ENCODE measurements at places on chromosomes 7 and 10.

- DNase-seq = no peak
Observed at GRCh38 chr7:137462074-137462715, 118.7 kb upstream of the PTN start.

- DNase-seq = no peak
Observed at GRCh38 chr10:8674230-8674629, 619.7 kb downstream of the GATA3 start.

DNA sequence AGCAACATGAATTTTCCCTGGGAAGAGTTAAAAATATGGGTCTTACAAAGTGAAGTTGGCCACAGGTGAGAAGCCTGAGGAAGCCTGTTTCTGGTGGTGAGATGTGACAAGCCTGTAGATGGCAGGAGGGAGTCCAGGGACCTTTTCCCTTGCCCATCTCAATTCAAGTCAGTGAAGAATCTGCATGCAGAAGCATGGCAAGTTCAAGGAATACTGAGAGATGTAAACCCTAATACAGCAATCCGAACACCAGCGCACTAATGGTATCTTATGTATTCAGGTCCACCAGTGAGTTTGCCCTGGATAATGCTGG lies 73.6 kb downstream of the RHOBTB1 start:
- DNase-seq = no peak

DNA sequence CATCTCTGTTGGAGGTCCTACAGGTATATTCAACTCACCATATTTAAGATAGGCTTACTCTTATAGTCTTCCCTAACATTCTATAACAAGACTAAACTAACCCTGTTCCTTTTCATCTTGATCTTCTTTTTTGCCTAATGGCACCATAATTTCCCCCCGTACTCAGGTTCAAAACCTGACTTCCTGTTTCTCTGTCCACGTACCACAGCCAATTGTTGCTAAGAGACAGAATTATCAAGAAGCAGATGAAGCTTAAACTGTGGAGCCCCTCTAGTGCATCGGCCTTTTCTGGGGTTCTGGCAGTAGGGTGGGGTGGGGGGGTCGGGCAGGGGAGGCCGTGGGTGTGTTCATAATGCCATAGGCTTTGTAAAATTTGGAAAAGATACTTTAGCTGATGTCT lies 109.2 kb downstream of the EVX1 start:
- DNase-seq = no peak

DNA sequence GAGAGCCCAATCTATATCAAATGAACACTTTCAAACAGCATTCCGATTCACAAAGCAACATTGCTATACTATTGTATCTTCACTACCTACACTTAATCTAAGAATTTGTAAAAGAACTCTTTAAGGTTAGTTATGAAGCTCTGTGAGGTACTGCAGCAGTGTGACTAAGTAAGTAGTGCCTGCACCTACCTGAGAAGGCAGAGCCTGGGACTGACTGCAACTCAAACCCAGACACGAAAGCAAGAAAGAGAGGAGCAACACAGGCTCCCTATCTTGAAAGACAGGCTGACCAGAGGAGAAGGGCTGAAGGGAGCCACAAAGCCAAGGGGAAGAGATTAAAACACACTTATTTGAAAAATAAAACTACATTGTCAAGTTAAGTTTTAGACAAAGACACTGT lies 160.1 kb downstream of the GLI3 start:
- no peak for DNase-seq

DNA sequence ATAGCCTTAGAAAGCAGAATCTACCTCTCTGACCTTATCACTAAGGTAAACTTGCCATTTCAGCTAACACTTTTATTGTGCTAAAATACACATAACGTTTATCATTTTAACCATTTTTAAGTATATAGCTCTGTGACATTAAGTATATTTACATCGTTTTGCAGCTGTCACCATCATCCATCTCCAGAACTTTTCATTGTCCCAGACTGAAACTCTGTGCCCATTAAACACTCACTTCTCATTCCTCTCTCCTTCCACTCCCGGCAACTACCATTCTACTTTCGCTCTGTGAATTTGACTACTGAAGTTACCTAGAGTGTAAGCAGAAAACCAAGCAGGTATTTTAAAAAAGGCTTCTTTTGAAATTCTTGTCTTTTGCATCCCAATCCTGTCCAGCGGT lies 1.3 kb downstream of the DDX50 start:
- DNase-seq = no peak

DNA sequence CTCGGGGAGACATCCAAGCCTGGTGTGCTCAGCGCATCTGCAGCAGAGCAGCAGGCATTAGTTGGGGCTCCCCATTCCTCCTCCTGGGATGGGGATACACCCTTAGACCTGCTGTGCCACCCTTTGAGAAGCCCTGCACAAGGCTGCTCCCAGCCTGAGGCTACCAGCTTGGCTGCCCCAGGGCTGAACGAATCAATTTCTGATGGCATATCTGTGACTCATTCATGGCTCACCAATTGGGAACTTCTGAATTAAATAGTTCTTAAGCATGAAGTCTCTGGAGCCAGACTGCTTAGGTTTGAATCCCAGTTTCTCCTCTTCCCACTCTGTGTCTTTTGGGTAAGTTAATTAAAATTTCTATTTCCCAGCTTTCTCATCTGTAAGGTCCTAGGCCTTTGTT lies 16.3 kb upstream of the GLI3 start:
- no peak for DNase-seq

DNA sequence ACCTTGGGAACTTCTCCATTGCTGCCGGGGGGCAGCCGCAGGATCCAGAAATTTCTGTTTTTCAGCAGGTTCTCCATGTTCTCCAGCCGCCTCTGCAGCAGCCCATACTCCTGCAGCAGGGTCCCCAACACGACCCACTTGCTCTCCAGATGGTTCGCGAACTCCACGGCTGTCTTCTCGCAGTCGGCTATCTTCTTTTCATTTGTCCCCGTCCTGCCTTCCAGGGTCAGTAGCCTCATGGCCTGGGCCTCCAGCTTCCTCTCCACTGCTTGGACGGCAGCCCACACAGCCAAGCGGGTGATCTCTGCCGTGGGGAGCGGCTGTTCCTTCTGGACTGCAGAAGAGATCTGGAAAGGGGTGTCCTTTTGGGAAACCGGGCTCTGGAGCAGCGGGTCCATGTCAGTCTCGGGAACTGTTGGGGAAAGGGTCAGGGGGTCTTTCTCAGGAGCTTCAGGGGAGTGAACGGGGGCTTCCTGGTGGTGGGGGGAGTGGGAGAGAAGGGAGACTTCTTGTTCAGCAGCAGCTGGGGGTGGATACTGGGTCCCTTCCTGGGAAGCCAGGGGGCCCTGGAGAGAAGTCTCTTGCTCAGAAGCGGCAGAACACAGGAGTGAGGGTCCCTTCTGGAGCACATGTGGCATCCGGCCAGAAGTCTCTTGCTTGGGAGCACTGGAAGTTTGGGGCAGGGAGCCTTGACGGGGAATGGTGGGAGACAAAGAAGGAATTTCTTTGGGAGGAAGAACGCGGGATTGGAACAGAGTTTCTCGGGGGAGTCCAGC lies 5.5 kb downstream of the ZNF777 start:
- no peak for DNase-seq

DNA sequence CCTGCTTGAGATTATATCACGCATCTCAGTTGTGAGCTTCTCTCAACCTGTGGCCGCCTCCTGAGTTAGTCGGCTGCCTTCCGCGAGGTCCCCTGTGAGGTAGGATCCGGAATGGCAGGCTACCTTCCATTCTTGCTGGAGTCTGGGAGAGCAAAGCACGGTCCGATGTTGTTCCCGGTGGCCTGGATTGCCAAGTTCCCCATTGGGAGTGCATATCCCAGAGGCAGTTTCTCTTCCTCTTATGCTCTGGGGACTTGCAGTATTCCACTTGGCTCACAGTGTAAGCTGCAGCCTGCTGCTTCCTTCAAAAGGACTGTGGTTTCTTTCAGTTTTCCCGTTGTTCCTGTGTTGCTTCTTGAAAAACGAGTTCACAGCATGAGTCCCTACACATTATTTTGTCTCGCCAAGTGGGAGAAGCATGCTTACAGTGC lies 225.4 kb upstream of the ZWINT start:
- DNase-seq = no peak

DNA sequence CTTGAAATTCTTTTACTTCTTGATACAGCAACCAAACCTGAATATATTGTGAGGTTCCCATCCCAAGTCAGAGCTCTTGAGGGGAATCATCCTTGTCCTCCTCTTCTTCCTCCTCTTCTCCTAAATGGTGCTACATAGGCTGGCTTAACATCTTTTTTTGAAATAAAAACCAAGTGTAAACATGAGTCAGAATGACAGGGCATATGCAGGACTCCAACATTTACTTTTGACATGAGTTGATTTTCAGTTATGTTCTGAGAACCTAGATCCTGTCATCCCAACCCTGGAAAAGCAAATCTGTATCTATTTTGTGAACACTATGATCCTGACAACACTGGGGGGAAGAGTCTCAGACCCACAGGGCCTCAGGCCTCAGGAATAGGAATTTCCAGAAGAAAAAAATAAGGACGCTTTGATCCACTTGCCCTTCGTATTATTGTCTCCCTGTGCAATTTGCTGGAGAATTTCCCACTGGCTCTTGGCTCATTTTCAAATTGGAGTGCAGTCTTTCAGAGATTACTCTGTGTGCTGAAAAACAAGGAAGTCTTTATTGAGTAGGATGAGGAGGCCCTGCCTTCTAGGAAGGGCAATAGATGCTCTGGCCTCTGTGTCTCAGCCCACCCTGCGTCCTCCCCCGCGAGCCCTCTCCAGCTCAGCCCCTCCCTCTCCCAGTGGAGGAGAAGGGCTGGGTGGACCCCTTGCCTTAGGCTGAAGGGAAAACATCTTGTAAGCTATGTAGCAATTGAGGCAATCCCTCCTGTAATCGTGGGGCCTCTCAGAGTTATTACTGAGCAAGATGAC lies 121.6 kb downstream of the CREB5 start:
- no peak for DNase-seq

- no peak for DNase-seq
Observed at GRCh38 chr7:137366995-137367394, 23.5 kb upstream of the PTN start.

DNA sequence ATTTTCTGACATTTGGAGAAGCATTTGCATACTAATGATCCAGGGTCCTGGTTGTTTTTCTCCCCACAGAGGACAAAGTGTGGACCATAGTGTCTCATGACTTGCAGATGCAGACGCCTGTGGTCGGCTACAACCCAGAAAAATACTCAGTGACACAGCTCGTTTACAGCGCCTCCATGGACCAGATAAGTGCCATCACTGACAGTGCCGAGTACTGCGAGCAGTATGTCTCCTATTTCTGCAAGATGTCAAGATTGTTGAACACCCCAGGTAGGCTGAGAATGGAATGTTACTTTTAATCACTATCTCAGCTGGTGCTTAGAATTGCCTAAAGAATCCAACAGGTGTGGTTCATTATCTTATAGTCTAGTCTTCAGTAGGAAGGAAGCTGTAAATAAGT lies 951.5 kb upstream of the C7orf33 start:
- DNase-seq = no peak

DNA sequence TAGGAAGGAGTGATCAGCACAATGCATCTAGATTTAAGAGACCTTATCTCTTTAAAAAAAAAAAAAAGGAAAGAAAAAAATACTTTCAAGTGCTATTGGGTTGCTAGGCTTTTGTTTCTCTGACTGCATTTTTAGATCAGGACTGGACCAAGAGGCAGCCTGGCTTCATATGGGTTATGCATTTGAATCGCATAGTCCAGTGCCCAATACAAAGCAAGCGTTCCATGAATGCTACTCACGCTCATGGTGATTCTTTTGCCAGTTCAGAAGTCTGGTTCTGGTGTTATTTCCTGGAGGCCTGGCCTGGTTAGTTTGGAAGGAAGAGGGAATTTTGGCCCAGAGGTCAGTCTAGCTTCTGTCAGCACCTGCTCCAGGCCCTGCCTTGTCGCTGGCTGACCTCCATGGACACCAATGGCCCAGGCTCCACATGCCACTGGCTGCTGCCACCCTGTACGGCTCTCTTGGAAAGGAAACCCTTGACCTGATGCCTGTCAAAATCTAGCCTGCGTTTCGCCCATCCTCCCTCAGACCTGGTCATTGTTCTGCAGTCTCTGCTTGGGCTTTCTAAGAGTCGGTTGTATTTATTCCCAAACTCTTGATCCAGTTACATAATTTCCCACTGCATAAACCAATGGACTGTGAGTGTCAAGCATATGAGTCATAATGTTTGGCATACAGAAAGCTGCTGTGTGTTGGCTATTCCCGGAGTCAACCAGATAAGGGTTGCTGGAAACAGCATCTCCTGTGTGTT lies 74.3 kb upstream of the MKX start:
- DNase-seq = no peak

GRCh38 chr7:27098578-27099451 lies 3.0 kb upstream of the HOXA1 start:
- no peak for DNase-seq

- no peak for DNase-seq
Observed at GRCh38 chr7:34061149-34061548, 155.8 kb downstream of the BMPER start.

GRCh38 chr10:112622786-112623185 lies 175.8 kb downstream of the VTI1A start:
- no peak for DNase-seq

DNA sequence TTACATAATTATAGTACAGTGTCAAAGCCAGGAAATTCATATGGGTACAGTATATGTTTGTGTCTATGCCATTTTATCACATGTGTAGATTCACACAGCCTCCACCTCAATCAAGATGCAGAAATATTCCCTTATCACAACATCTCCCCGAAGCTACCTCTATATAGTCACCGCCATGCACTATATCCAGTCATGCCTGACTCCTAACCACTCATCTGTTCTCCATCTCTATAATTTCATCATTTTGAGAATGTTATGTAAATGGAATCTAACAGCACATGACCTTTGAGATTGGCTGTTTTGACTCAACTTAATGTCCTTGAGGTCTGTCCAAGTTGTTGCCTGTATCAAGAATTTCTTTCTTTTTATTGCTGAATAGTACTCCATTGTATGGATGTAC lies 22.3 kb upstream of the SLC25A13 start:
- no peak for DNase-seq

DNA sequence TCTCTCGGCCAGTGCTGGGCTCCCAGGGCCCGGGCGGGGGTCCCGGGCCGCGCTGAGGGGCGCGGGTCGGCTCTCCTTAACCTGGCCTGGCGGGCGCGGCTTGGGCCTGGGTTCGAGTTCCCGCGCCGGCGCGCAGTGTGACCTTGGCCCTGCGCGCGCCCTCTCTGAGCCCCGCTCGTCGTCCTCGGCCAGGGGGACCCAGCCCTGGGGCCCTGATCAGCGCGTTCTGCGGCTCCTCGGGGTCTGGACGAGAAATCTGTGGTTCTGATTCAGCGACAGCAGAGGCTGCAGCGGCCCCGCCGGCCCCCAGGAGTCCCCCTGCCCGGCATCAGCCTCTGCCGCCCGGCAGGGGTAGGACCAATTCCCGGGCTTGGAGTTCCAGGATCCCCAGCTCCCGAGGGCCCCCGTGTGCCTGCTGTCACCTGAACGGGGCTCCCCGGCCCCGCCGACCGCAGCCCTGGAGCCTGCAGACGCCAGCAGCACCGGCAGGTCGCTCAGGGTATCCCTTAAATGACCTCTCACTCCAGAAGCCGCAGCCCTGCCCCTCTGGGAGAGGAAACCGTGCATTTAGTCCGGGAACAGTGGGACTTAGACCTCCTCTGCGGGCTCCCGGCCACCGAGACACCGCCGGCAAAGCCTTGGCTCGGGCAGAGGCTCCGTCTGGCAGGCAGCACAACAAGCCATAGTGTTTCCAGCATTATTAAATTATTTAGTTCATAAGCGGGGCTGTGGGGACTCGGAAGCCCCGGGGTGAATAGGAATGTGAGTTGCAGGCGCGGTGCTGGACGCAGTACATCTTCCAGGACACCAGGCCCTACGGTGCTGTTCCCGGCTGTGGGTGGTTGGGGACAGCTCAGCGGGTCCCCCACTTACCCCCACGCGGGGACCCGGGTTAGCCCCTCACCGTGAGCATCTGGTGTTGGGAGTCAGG lies 572 bp downstream of the CHST12 start:
- DNase-seq = no peak

- DNase-seq = no peak
Observed at GRCh38 chr10:437698-438490, 251.6 kb downstream of the DIP2C start.

Data from activated effector memory CD4-positive, alpha-beta T cell treated with Interleukin-2 at 50 U/mL for 16 hours (primary cell).